Stimulated activated CD4-positive, alpha-beta T cell treated with anti-CD3 and anti-CD28 coated beads, Interleukin-1b, Interleukin-23, amount 100 ng/mL, for 48 hours (primary cell): ENCODE measurements at places on chromosomes 16 and 17.

DNA sequence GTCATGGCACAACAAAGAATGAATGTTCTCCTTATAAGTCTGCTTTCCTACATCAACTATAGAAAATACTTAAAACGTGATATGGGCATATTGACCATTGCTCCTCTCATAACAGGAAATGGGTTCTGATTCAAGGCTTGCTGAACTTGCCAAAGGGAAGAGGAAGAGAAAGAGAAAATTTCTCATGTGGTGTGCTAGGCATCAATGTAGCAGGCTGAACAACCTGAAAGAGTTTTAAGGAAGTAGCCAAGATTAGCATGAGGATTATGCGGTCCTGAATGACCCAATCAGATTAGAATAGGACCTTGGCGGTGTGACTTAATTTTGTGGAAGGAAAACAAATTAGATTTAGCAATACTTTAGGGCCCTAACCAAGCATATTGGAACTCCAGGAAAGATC, 617.7 kb upstream of the CDH11 start:
- no peak for DNase-seq

DNA sequence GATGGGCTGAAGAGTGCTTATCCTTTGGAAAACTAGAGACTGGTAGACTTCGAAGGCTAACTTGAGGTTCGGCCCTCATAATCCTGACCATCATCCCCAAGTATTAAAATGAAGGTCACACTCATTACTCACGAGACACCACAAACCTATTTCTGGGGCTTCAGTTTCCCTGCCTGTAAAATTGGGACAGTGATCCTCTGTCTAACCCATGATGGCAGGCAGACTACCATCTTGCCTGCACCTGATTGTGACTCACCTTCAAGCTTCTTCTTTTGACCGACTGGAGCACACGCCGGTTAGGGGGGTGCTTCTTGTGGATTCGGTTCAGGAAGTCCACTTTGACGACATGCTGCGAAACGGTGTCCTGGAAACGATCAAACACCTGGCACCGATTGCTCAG, 14.2 kb upstream of the DHRS13 start:
- DNase-seq, result no peak

DNA sequence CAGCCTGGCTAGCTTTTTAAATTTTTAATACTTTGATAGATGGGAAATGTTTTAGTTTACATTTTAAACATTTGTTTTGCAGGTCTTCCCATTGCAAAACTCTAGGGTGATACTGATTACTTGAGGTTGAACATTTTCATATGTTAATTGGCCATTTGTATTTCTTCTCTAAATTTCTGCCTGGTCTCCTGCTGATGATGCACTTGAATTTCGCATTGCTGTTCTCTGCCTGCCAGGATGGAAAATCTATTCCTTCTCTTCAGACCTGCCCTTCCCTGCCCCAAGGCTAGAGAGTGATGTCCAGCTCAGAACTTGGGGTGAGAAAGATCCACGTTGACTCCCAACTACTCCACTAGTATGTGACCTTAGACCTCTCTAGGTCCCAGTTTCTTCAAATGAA, 134.7 kb downstream of the PITPNC1 start:
- no peak for DNase-seq

- peak; percentile 44 for DNase-seq
Observed at GRCh38 chr17:66200685-66201092, 8.8 kb upstream of the CEP112 start.

DNA sequence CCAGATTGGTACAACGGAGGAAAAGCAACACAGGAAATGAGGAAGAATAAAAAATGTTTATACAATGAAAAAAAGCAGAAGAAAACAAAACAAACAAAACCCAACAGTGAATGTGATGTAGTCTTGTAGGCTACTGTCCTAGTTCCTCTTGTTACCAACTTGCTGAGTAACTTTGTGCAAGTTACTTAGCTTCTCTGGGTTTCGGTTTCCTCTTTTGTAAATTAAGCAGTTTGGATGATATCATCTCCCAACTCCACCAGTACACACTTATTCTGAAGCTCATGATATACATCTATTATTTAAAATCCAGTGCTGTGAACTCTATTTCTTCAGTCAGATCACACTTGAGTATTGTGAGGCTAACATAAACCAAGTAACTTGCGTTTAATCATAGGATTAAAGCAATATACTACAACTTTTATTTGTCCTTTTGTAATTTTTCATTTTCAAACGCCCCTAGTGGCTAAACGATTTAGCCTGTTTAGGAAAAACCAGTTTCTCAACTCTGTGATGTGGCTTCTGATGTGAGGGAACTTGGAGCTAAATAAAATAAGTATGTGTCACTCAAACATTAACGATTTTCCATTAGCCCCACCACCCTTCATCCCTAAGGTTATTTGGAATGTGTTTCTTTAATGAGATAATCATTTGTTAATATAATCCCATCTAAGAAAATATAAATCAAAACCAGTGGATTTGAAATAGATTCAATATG, 1.4 kb upstream of the UNK start:
- DNase-seq, result no peak

GRCh38 chr16:1426734-1427471, 4.0 kb upstream of the PERCC1 start:
- no peak for DNase-seq

GRCh38 chr17:17179371-17179827, 26.7 kb downstream of the PLD6 start:
- no peak for DNase-seq

GRCh38 chr17:31593806-31594205, 202.3 kb downstream of the RAB11FIP4 start:
- DNase-seq, result no peak

DNA sequence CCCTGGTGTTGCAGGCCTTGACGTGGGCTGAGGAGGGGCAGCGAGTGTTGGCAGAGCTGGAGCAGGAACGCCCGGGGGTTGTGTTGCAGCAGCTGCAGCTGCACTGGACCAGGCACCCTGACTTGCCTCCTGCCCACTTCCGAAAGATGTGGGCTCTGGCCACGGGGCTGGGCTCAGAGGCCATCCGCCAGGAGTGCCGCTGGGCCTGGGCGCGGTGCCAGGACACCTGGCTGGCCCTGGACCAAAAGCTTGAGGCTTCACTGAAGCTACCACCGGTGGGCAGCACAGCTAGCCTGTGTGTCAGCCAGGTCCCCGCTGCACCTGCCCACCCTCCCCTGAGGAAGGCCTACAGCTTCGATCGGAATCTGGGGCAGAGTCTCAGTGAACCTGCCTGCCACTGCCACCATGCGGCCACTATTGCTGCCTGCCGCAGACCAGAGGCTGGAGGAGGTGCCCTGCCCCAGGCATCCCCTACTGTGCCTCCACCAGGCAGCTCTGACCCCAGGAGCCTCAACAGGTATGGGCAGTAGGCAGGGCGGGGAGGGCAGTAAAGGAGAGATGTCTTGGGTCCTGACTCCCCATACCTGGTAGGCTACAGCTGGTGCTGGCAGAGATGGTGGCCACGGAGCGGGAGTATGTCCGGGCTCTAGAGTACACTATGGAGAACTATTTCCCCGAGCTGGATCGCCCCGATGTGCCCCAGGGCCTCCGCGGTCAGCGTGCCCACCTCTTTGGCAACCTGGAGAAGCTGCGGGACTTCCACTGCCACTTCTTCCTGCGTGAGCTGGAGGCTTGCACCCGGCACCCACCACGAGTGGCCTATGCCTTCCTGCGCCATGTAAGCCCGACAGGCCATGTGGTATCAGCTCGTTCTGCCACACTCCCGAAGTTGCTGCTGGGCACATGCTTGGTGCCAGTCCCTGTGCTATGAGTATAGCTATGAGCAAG, 5.6 kb downstream of the PLEKHG4 start:
- DNase-seq, result no peak

DNA sequence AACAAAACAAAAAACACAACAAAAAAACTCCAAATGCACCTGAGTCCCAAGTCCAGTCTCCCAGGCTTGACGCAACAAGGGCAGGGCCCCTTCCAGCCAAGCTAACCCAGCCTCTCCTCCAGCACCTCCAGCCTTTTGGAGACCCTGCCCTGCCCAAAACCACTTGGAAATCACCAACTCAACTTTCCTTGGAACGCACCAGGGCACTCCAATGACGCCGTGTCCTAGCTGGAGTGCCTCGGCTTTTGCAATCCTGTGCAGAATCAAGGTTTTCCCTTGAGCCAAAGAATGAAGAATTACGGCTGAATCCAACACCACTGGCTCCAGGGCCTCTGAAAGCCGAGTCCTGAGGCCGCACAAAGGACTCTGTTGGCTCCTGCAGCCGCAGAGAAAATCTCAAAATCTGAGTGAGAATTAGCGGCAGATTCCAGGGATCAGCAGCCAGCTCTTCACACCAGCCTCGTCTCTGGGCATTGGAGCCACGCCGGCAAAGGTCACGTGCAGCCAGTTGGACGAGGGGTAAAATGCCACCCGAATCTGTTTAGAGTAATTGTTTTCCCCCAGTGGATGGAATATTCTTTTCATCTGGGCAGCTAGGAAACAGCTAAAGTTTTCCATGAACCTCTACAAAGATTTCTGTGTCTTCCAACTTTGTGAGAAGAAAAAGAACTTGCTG, 9.7 kb upstream of the BAIAP2 start:
- no peak for DNase-seq

DNA sequence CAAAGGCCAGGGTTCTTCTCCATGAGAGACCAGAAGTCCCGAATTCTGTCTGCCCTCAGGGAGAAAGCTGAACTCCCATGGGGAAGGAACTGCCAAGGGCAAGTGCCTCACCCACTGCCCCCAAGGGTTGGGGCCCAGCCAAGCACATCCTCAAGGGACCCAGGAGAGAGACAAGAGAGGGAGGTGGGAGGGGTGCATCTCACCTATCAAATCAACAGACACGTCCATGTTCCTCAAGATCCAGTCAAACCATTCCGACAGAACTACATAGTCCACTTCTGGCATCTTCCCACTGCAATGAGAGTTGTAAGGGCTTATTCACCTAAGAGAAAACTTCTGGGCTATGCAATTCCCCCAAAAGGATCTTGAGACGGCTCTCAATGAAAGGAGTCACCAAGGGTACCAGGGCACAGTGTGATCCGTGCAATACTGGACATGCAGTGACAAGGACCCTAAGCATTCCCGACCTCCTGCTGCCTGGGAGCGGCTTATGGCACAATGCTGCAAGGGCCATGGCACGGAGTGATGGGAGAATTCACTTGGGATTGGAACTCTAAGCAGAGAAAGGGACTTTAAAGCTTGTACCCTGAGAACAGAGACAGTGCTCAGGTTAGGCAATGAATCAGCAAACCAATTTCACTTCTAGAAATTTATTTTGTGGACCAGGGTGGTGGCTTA, 32.2 kb downstream of the TK2 start:
- no peak for DNase-seq

GRCh38 chr16:68434624-68435210, 13.6 kb downstream of the SMPD3 start:
- no peak for DNase-seq

DNA sequence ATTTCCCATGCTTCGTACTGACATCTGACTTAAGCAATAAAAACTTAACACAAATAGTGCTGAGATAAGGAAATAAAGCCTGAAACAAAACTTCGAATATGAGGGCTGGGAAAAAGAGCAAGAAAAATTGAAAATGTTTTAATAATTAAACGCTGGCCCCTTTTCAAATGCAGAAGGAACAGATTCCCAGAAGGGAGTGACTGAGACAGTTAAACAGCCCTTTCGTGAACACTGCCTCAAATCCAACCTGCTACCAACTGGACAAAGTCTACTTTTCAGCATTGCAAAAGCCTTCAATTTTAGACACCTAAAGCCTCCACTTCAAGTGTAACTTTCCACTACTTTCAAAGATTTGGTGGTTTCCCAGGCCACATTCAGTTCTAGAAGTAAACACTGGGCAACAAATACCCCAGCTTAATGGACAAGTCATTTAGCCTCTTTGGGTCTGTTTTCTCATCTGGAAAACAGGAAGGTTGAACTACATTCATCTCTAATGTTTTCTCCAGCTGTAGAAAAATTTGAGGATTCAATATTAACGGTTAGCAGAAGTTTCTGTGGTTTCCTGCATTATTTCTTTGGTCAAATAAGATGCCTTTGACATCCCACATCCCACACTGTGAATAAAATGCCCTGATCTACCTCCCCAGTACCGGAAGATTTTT, 11.8 kb downstream of the RFFL start:
- DNase-seq, result no peak

- DNase-seq, result no peak
Observed at GRCh38 chr17:6936370-6937028, 59.4 kb upstream of the ALOX12 start.

DNA sequence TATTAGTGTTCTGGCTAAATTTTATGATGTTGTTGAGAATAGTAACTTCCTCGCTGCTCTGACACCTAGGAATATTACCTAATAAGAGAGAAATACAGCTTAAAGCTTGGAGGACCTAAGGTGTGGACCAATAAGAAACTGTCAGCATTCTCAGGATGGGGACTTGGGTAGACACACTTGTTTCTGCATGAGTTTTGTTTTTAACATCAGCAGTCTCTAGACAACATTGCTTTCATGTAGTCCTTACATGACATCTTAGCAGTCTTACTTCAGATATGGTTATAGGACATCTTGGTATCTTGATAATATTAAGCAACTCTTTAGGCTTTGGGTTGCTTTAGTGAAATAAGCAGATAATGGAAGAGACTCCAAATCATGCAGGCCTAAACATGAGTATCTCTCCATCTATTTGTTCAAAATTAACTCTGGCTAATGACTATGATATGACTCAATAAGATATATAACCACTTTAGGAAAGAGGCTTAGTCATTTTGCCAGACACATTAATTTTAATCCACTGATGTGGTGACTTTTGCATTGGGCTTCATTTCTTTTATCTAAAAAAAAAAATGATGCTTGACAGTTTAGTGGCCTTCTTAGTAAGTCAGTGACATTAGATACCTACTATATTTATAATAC, 84.5 kb downstream of the WNT3 start:
- DNase-seq, result no peak

DNA sequence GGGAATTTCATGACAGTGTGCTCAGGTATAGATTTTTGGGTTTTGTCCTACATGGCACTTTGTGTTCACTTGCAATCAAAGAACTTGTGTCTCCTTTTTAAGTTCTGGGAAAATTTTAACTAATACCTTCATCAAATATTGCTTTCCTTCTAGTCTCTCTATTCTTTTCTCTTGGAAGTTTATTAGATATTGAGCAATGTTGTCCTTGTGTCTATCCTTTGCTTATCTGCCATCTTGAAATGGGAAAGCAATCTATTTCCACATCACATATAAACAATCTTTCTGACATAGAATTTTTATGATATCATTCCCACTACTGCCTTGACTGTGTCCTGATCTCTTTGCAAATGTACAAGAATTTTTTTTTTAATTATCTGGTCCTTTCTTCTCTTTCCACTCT, 4.4 kb upstream of the ABCA9 start:
- DNase-seq, result no peak
